ENCODE measurements at places on chromosomes 2 and 18.
A peak's percentile ranks its signal among the peaks of the same experiment; 100 is the strongest.

- DNase-seq: peak; percentile 86
Measured at GRCh38 chr2:234288974-234289455, 207.9 kb downstream of the ARL4C start.

- no peak for DNase-seq
Measured at GRCh38 chr2:143524559-143525401, 395.6 kb downstream of the ARHGAP15 start.

DNA sequence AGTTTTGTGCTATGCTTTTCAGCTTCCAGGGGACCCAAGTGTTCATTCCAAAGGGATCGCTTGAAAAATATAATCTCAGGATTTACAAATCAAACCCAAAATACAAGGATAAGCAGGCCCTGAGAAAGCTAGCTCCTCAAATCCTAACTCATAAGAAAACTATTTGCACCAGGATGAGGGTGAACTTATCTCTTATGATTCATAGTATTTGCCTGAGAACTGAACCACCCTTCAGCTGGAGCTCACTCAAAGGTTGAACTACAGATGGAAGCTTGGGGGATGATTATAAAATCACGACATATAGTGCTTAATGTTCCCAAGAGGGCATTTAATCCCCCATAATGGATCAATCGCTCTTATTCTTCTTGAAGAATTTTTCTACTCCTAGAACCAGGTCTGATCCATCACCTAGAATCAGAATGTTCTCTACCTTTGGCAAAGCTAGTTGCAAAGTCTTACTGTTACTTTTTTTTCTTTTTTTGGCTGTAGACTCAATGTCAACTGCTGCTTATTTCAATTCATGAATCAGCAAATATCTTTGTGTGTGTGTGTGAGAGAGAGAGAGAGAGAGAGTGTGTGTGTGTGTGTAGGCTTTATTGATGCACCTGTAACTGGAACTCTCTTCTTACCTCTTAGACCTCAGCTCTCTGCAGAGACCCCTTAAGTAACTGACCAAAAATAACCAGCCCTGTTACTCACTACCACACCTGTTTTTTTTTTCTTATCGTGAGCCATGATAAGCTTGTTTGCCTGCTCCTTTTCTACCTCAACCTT lies 44.8 kb downstream of the ARL4C start:
- DNase-seq: no peak

GRCh38 chr2:150606380-150607060 lies 119.1 kb upstream of the RND3 start:
- DNase-seq: no peak

DNA sequence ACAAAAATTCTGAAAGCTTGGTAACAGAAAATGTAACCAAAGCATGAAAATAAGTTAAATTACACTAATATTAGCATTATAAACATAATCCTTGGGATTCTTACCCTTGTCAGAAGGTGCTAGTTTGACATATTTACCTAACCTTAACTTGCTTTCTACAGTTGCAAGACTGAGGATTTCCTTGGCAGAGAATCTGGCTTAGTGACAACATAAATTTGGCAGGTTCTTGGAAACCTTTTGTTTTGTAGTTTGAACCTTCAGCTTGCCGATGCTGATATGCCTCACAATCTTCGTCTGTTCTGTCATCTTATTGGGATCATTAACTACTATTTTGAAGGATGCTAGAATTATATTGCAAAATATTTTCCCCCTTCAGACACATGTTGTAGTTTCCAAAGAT lies 3.4 kb downstream of the XIRP2 start:
- no peak for DNase-seq

- peak; percentile 61 for DNase-seq
Measured at GRCh38 chr2:177147093-177147694, 65.4 kb upstream of the HNRNPA3 start.

- no peak for DNase-seq
Measured at GRCh38 chr2:215535741-215536140, 99.9 kb upstream of the FN1 start.

GRCh38 chr18:45106331-45106774 lies 425.7 kb downstream of the SETBP1 start:
- DNase-seq: peak; percentile 81

GRCh38 chr2:222577341-222577740 lies 78.6 kb downstream of the FARSB start:
- no peak for DNase-seq

GRCh38 chr18:62017618-62018017 lies 124.8 kb upstream of the RNF152 start:
- DNase-seq: peak; percentile 6

DNA sequence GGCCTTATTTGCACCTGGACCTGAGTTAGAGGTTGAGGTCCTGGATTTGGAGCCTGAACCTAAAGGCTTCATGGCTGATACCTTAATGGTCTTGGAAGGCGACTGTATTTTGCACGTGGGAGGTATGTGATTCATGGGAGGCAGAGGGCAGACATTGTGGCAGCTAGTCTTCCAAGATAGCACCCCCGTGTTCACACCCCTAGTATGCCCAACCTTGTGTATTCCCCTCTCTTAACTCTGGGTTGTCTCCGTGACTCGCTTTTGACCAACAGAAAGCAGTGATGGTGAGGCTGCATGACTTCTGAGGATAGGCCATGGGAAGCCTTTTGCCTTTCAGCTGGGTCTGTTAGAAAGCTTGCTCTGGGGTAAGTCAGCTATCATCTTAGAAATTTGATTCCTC lies 45.8 kb upstream of the HAAO start:
- no peak for DNase-seq

GRCh38 chr2:38783586-38783985 lies 5.6 kb downstream of the GEMIN6 start:
- no peak for DNase-seq
